ENCODE measurements at places on chromosomes 6 and 20. TPM values are rescaled to one million over a fixed set of nuclear protein-coding genes. Genes with fewer than 3 reads are reported as not detected.
A peak's percentile ranks its signal among the peaks of the same experiment; 100 is the strongest.

HAO1 gene
- under 0.01 TPM for total RNA-seq

- DNase-seq: no peak
Observed at GRCh38 chr20:884983-885952, 30.9 kb downstream of the ANGPT4 start.

GRCh38 chr6:110526726-110527125 is 50.3 kb upstream of the SLC22A16 start:
- no peak for DNase-seq

DNA sequence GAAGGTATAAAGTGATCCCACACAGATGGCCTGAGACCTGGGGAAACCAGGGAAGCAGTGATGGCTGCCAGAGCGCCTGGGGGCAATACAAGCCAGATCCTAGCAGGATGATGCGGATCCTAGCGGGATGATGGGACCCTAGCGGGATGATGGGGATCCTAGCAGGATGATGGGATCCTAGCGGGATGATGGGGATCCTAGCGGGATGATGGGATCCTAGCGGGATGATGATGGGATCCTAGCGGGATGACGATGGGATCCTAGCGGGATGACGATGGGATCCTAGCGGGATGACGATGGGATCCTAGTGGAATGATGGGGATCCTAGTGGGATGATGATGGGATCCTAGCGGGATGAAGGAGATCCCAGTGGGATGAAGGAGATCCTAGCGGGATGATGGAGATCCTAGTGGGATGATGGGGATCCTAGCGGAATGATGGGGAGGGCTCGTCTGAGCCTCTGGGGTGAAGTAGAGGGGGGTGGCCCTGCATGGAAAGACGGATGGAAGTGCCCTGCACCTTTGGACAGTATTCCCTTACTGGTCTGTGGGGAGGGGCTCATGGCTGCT is 44.2 kb upstream of the CDH22 start:
- DNase-seq: no peak

NOX3 gene
- not detected for total RNA-seq

- DNase-seq: no peak
Observed at GRCh38 chr6:75246386-75246785, 2.8 kb upstream of the COX7A2 start.

HCK gene
- total RNA-seq: 2.9 TPM

- DNase-seq: no peak
Observed at GRCh38 chr6:21429291-21429690, 164.3 kb upstream of the SOX4 start.

DNA sequence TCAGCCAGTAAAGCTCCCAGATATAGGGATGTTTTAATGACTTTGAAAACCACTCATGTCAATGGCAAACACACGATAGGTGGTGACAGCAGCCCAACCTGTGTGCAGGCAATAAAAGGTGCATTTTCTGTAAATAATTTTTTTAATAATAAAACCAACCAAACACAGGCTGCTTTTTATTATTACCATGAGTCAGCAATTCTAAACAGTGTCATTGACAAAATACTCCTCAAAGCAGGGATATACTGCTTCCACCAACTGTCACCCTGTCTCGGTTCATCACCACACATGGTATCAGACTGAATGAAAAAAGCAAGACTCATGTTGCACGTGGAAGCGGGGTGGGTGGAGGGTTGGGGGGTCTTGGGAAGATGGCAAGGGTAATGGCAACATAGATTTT is 195.9 kb downstream of the ANKRD60 start:
- DNase-seq: no peak

DNA sequence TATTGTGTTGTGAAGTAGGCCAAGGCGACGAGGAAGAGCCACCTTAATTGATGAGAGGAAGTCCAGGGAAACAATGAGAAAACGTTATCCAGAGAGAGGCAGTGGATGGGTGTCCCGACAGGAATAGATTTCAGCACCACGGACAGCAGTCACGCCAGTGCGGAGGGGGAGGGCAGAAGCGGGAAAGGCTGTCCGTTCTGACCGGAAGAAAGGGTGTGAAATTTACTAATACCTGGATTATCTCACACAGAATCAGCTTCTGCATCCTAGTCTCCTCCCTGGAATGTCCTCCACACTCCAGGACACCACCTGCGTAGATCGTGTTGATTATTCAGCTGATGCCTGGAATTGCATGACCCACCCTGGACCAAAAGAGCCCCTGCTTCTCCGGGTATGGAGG is 7.4 kb upstream of the BPIFA3 start:
- peak; percentile 16 for DNase-seq

IL17F gene
- not detected for total RNA-seq

BMP2 gene
- 5.7 TPM for total RNA-seq

- DNase-seq: no peak
Observed at GRCh38 chr6:164206807-164207423, 792.4 kb downstream of the QKI start.

Data from frontal cortex (tissue), 4 donors.